Dermis blood vessel endothelial cell (primary cell): ENCODE measurements at places on chromosomes 4 and X.

DNA sequence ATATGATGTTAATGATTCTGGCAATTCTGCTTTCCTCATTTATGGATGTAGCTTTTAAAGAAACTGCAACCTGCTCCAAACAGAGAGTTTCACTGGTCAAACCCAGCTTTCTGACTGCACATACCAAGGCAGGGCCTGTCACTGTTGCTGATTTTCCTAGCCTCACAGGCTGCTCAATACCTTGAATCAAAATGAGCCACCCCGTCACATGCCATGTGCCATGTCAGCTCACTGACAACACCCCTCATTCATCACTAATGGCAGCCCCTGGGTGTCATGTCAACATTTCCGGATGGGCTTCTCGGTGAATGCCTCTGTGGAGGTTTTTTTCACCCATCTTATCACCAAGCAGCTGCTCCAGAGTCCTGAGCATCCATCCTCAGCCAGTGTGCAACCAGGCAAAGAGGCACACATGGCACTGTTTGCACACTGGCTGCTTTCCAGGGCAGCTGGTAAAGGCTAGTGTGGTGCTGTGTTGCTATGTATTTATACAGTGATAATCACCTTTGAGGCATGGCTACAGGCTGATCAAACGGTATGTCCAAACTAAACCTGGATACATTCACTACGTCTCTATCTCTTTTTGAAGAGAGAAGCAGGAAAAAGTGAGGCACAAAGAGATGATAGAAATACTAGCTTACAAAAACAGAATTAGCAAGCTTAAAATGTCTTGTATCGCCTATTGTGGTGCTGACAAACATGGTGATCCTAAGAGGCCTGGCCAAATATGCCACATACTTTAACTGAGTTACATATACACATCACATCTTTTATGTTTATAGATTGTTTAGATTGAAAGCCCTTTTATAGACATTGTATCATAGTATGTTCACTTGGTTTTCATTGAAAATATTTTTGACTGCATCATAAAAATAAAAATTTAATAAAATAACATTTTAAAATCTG lies 94.6 kb upstream of the INPP4B start:
- no peak for DNase-seq

- no peak for DNase-seq
Measured at GRCh38 chrX:9859711-9860555, 73.7 kb downstream of the SHROOM2 start.

DNA sequence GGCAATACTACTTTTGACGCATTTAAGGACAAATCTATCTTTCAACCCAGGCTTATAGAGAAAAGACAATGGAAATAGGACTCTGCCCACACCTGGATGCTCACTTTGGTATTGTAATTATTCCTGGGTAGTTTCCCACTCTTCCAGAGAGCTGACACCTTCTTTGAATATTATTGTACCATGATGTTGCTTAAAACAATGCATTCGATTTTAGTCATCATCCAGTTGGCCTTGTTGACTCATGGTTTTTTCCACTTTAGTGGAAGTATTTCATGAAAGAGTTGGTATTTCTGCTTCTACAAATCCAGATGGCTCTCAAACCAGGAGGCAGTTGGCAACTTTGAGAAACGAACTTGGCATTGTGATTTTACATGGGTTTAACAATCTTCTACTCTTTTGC lies 124.2 kb downstream of the ENOX2 start:
- peak; percentile 1 for DNase-seq

GRCh38 chrX:112527903-112528302 lies 151.8 kb downstream of the LHFPL1 start:
- DNase-seq: no peak

DNA sequence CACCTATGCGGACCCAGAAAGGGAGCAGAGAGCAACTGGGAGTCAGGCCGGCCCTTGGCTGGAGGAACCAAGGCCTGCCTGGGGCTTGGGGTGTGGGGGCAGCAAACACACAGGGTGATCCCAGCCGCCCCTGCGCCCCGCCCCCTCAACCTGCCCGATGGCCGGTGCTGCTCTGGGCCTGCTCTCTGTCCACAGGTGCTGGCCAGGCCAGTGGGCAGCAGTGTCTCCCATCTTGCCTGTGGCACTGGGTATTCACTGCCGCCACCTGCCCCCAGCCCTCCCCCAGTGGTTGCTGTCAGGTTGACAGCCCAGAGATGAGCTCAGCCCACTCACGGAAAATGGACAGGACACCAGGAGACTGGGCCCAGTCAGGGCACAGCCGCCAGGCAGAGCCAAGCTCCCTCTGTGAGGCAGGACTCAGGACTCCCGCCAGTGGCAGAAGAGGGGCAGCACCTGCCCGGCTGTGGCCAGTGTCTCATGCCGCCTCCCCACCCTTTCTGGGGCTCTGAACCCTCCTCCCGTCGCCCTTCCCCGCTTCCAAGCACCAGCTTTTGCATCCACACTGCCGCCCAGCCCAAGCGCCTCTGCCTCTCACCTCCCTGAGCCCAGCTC lies 4.7 kb downstream of the NKX1-1 start:
- no peak for DNase-seq

- DNase-seq: no peak
Measured at GRCh38 chr4:38390969-38391545, 272.9 kb upstream of the KLF3 start.

- no peak for DNase-seq
Measured at GRCh38 chr4:6840062-6840976, 57.8 kb downstream of the KIAA0232 start.

DNA sequence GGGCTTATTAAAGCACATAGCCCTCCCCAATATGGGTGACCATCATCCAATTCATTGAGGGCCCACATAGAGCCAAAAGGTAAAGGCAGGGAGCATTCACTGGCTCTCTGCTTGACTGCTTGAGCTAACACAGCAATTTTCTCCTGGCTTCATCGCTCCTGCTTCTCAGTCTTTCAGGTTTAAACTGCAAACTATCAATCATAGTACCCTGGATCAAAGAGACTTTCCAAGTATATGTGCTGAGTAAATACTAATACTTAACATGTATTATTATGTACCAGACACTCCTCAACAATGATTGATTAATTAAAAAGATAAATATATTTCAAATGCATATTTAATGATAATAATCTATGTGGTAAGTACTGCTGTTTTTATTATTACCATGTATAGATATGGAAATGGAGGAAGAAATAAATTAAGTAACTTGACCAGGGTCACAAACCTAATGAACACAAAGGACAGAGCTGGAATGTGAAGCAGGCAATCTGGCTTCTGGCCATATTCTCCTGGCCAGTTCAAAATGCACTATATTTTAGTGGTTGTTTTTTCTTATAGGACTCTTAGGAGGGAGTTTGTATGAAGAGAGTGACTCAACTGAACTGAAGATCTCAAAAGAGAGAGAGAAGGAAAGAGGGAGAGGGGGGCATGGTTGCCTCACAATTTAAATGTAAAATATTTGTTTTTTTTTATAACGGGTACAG lies 1197.3 kb downstream of the TECRL start:
- DNase-seq: no peak

DNA sequence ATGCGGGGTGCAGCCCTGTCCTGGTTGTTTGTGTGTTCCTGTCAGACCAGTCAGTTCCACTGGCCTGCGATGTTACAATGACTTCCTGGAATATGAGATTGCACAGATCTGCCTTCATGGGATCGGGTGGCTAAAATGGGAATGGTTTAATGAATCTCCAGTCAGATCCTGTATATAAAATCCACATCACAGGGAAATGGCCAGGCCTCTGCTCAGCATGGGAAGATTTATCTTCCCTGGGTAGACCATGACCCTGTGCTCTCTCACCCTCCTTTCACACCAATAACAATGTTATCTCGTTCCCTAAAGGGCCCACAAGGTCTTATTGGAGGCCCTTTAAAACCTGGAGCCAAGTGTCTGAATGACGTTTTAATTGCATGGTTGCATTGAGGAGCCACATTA lies 307.4 kb downstream of the RAB28 start:
- no peak for DNase-seq

GRCh38 chr4:71195924-71196323 lies 142.9 kb upstream of the SLC4A4 start:
- no peak for DNase-seq

- DNase-seq: peak; percentile 96
Measured at GRCh38 chr4:124427095-124427767, 285.3 kb downstream of the ANKRD50 start.

DNA sequence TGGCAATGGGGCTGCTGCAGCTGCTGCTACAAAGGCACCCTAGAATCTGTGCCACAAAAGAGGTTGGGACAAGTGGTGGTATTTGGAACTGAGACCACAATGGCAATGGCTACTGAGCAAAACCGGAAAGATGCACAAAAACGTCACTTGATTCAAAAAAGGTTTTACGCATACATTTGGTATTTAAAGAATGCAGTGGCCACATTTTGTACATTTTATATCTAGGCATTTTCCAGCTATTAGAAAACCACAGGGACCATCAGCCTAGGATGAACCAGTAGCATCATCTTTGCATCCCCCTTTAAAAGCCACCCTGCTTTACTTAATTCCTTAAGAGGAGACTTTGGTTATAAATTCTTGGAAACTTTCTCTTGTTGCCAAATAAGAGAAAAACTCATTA lies 104.8 kb upstream of the CXCL13 start:
- no peak for DNase-seq

DNA sequence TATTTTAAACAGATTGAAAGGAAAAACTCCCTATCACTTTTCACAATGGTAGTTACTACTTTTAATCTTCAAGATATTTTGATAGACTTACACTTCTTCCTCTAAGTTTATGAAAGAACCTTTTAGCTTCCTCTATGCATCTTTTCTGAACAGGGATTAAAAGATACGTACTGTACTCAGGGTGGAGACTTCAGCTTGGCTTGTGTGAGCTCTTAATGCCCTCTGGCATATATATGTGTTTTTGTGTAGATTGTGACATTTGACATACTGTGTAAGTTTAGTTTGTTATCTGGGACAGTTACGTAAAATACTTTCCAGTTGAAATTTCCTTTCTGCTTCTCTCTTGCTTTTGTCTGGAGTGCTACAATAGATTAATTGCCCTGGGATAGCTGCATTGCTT lies 109.3 kb upstream of the NUDT6 start:
- DNase-seq: no peak

DNA sequence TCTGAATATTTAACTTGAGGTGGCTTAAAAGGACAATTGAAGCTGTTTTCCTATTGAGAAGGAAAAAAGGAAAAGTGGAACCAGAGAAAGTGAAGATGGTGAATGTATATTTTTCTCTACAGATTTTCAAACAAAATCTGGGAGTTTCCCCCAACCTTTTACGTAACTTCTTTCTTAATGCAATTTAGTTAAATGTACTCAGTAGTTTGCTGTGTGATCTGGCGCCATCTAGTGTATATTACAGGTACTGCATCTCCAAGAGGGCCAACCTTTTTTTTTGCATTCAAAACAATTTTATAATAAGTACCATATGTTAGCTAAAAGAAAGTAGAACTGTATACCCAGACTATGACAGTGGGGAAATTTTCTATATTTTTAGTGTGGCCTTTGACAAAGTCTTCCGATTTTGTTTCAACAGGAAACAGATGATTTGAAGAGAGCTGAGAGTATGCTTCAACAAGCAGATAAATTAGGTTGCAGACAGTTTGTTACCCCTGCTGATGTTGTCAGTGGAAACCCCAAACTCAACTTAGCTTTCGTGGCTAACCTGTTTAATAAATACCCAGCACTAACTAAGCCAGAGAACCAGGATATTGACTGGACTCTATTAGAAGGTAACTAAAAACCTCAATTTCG lies 82.0 kb downstream of the PLS3 start:
- peak; percentile 70 for DNase-seq

DNA sequence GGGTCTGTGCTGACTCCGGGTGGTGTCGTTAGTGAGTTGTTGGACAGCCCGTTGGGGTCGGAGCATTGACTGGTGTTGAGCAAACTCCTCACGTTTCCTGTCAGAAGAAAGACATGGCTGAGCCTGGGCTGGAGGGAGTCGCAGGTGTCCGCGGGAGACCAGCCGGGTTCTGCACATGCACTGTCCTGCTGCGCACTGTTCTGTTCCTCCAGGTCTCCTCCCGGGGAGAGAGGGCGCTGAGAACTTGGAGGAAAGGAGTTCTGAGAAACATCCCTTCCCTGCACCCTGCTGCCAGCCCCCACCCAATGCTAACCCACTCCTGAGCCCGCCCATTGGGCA lies 1.1 kb downstream of the ZNF141 start:
- peak; percentile 15 for DNase-seq

DNA sequence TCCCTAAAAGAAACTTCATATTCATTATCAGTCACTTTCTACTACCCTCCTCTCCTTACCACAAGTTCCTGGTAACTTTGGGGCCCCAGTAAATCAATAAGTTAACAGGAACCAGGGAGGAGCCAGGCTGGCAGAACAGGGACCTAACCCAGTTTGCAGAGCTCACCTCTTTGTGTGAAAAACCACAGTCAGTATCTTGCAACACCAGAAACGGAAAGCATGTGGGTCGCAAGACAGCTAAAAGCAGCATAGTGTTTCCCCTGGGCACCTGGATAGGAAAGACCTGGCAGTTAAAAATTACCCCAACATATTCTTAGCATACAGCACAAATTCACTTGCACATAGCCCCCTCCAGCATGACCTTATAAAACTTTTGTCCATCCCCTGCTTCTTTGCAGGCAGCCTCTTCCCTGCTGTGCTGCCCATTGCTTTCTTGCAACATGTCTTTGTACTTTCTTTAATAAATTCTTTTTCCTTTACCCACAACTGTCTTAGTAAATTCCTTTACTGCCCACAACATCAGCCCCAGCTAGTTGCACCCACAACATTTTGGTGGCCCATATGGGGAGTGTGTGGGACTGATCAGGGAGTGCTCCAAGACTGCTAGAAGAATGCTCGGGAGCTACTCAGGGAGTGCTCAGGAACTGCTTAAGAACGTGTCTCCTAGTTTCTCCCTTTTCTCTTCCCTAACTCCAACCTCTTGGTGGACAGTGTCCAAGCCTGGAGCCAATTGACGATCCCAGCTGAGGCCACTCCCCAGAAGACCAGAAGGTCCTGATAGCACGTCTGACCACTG lies 83.4 kb downstream of the MSN start:
- DNase-seq: no peak

DNA sequence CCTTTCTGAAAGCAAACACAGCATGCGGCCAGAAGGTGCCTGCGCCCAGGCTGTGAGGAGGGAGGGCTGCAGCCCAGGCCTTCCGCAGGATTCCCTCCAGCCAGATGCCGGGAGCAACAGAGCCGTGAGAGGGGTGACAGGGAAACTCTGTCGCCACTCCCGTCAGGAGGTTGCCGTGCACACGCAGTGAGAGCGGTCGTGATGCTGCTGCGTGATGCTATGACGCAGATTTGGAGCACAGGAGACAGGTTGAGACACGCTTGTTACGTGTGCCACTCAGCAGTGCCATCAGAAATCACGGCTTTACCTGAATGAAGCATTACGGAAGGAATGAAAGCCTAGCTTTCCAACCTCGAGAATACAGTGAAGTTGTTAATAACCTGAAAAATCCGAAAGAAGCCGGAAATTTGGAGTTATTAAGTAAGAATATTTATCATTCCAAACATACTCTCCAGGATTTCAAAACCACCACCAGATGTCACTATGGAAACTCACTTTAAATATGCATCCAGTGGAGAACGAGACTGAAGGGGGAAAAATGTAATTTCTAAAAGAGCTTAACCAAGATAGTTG lies 54.4 kb downstream of the FAT1 start:
- DNase-seq: peak; percentile 35

DNA sequence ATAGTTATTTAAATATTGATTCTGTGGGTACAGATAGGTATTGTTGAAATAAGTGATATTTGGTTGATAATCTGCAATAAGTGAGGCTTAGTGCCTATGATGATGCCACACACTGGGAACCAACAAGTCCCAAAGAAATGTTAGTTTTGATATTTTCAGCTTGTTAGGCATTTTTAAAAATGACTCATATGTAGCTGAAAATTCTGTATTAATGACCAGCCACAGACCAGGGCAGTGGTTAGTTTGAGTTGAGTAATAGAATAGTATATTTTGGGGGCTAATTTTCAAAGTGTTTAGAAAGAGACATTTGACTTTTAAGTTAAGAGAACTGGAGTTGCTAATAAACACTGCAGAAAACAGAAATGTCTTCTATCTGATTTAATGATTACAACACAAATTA lies 9.4 kb downstream of the INTU start:
- DNase-seq: no peak
